ENCODE measurements at places on chromosomes 3 and 15.
A peak's percentile ranks its signal among the peaks of the same experiment; 100 is the strongest.

- H3K27ac ChIP-seq = peak overlapping the region; percentile 33
- H3K36me3 ChIP-seq = no peaks in the 10 kb centered on the region
- peak overlapping the region; percentile 91 for H3K4me3 ChIP-seq
- H3K4me1 ChIP-seq = peaks cover 18% of the 10 kb centered on the region
- peaks cover 90% of the 10 kb centered on the region for H3K27me3 ChIP-seq
- DNase-seq = no peak
These were observed 854 bp upstream of the COL8A1 start for GRCh38 chr3:99637368-99638111.

- peak overlapping the region; percentile 43 for H3K27ac ChIP-seq
- no peak overlapping the region for H3K4me3 ChIP-seq
- peaks cover 24% of the 10 kb centered on the region for H3K36me3 ChIP-seq
- no peak for DNase-seq
- no peaks in the 10 kb centered on the region for H3K27me3 ChIP-seq
These were observed 44.1 kb downstream of the UMPS start for GRCh38 chr3:124774327-124774718.

- DNase-seq = no peak
- no peak overlapping the region for H3K4me3 ChIP-seq
- no peak overlapping the region for H3K27ac ChIP-seq
- peaks cover 12% of the 10 kb centered on the region for H3K4me1 ChIP-seq
- H3K36me3 ChIP-seq = no peaks in the 10 kb centered on the region
- peaks cover 70% of the 10 kb centered on the region for H3K27me3 ChIP-seq
These were observed 4.6 kb downstream of the MYRIP start for GRCh38 chr3:39814007-39814406.

- H3K27me3 ChIP-seq = no peaks in the 10 kb centered on the region
- H3K4me3 ChIP-seq = no peak overlapping the region
These were observed 53.9 kb upstream of the PAQR5 start for GRCh38 chr15:69244798-69245197.

- H3K4me3 ChIP-seq = no peak overlapping the region
- H3K27ac ChIP-seq = peak overlapping the region; percentile 21
- H3K4me1 ChIP-seq = peaks cover 24% of the 10 kb centered on the region
- no peaks in the 10 kb centered on the region for H3K36me3 ChIP-seq
These were observed 73.1 kb upstream of the LRTM1 start for GRCh38 chr3:55000953-55001352.

All from type B pancreatic cell (in vitro differentiated cells).